ENCODE measurements at places on chromosomes 13 and 19. TPM values are rescaled to one million over a fixed set of nuclear protein-coding genes. Genes with fewer than 3 reads are reported as not detected.

- no peak for DNase-seq
Measured at GRCh38 chr13:72258340-72258981, 391.5 kb upstream of the DACH1 start.

DNA sequence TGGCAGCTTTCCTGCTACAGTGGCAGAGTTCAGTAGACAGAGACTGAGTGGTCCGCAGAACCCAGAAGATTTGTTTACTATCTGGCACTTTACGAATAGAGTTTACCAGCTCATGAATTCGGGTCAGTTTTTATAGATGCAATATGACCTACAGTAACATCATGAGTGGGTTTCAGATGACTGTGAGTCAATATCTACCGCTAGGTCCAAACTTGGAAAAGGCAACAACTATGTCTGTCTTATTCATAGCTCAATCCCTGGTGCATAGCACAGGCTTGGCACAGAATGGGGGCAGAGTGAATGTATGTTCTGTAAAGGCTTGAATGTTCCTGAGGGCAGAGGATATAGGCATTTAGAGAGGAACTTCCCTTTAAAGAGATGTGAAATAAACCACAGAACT lies 65.2 kb downstream of the RAP2A start:
- DNase-seq: no peak

RXFP2 gene
- not detected for total RNA-seq

DNA sequence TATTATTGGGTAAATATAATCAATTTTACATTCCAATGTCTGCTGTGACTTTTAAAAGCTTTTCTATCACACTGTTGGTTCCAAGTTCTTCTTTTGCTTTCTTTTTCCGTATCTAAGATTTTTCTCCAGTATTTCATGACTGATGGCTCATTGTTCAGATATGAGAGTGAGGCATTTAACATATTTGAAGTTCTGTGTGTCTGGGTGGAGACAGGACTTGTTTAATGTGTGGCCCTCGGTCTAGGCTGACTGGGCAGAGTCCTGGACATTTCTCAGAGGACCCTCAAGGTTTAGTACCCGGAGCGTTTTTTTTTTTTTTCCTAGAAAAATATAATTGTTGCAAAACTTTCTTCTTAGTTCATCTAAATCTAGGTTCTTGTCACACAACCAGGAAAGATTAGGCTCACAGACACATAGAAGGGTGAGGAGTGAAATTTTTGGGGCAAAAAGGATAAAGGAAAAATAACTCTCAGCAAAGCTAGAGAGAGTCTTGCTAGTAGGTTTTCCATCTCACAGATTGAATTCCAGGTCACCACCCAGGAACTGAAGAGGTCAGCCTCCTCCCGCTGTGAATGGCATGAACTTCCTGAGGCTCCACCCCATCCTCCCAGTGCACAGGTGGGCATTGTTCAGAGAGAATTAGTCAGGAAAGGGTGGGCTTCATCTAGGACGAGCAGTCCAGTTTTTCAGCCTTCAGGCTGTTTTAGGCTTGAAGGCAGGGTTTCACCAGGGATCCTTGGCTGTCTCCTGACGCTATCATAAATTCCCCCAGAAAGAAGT lies 1002.4 kb upstream of the PCDH9 start:
- peak; percentile 35 for DNase-seq

- DNase-seq: peak; percentile 26
Measured at GRCh38 chr19:2034729-2035589, 16.1 kb downstream of the MKNK2 start.

DNA sequence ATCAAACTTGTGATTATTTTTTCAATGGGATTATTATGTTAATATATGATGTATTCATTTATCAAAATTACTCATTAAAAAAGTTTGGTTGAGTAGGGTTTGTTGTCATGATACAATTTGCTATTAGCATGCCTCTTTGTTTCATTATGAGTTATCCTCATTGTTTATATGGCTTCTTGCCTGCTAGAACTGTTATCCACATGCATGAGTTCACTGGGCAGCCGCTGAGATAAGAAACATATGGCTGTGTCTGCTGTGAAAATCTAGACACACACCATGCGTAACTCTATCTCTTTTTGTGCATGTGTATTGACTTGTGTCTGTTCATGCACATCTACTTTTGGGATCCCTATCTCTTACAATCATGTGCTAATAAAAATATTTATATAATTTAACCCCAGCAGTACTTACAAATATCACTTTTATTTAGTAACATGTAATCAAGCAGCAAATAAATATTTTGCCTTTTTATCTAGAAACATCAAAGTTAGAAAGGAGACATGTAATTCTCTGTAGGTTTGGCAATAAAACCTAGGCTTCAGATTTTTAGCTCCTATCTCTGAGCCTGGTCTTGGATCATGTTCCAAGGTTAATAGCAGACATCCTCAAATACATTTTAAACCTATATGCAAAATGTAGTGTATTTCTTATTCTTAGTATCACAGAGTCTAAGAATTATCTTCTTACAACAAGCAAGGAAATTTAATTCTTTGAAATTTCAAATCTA lies 11.2 kb upstream of the KLF12 start:
- no peak for DNase-seq

GRCh38 chr19:47130120-47130588 lies 481 bp upstream of the SAE1 start:
- DNase-seq: no peak

DNA sequence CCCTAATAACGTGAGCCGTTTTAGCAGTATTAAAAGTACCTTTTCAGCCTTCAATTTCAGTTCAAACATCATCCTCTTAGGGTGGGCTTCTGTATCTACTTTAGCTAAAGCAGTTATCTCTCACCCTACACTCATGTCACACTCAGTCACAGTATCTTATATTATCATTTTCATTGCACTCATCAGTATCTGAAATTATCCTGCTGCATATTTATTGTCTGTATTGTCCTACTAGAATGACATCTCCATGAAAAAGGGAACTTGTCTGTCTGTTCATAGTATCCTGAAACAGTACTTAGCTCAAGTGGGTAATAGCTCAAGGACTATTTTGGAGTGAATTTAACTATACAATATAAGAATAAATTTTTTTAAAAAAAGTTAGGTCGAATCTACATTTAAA lies 19.9 kb upstream of the RFC3 start:
- DNase-seq: no peak

DNA sequence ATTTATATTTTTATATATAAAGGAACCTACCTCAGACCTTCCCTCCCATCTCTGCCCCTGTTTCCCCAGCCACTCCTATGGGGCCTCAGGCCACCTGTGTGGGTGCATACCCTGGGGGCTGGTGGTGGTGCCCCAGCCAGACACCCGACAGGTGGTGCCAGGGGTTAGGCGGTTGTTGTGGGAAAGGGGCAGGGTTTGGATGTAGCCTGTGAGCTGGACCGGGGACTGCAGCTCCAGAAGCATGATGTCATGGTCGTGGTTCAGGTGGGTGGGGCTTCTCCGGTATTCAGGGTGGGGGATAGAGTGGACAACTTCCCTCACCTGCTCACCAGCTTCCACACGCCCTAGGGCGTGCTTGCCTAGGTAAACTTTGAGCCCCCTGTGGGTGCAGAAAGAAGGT lies 5.2 kb downstream of the KLK13 start:
- no peak for DNase-seq

DNA sequence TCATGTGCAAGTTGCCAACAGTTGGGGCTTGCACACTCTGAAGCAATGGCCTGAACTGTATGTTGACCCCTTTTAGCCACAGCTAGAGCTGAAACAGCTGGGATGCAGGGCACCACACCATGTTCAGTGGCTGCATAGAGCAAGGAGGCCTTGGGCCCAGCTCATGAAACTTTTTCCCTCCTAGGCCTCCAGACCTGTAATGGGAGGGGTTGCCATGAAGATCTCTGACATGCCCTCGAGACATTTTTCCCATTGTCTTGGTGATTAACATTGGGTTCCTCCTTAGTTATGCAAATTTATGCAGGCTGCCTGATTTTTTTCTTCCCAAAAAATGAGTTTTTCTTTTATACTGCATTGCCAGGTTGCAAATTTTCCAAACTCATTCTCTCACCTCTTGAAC lies 165.1 kb upstream of the PRR20A start:
- no peak for DNase-seq

EDDM13 gene
- not detected for total RNA-seq

DNA sequence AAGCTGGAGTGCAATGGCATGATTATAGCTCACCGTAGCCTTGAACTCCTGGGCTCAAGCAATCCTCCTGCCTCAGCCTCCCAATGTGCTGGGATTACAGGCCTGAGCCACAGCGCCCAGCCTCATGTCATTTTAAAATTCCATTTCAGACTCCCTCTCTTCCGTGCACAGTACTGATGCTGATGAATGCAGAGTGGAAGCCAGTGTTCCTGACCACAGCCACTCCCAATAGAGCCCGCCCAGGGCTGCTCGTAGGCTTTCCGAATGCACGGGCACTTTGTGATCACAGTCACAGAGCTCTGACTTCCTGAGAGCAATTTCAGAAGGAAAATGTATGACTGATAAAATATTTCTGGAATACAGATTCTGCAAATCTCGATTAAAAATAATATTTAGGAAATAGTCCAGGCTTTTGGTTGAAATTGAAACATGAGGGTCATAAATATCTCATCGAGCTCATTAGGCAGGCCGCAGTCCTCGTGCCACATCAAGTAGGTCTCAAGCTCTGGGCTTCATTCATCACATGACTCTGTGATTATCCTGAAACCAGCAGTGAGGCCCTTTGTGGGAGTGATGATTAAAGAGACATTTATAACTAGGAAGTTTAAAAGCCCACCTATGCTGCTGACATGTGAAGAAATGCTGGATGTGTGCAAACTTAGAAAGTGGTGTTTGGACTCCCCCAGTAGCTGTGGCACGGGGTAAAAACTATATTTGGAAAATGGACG lies 38.9 kb upstream of the AMER2 start:
- DNase-seq: no peak
